H9 (cell line): ENCODE measurements at places on chromosomes 3 and 15. TPM values are rescaled to one million over a fixed set of nuclear protein-coding genes. Genes with fewer than 3 reads are reported as not detected.

SLC35G2 gene
- 5.4 and 6.6 TPM in 2 replicates for total RNA-seq

MYZAP gene
- total RNA-seq = 0.63 and 0.72 TPM in 2 replicates

DNAH12 gene
- not detected in 2 replicates for total RNA-seq

CEP97 gene
- total RNA-seq = 12.4 and 13.9 TPM in 2 replicates

ZNF774 gene
- total RNA-seq = 1.0 and 2.5 TPM in 2 replicates

ITIH1 gene
- not detected in 2 replicates for total RNA-seq

GOLGA8R gene
- 0.20 and 0.26 TPM in 2 replicates for total RNA-seq

CELF6 gene
- total RNA-seq = 0.13 and 0.18 TPM in 2 replicates

ZNF501 gene
- total RNA-seq = 4.9 and 6.5 TPM in 2 replicates

TLR9 gene
- not detected in 2 replicates for total RNA-seq

SLC33A1 gene
- total RNA-seq = 14.7 and 15.0 TPM in 2 replicates

CCR3 gene
- total RNA-seq = not detected in 2 replicates

TMC3 gene
- total RNA-seq = not detected in 2 replicates

TGM5 gene
- not detected in 2 replicates for total RNA-seq

SLC25A36 gene
- total RNA-seq = 70.0 and 77.5 TPM in 2 replicates

TUSC7 gene
- total RNA-seq = not detected in 2 replicates

STARD9 gene
- total RNA-seq = 5.1 and 6.9 TPM in 2 replicates

C3orf49 gene
- not detected in 2 replicates for total RNA-seq

BRPF1 gene
- 38.4 and 38.6 TPM in 2 replicates for total RNA-seq

CEP152 gene
- total RNA-seq = 10.9 TPM in 2 replicates

POTEB2 gene
- total RNA-seq = not detected in 2 replicates

HRH1 gene
- 0.31 and 0.74 TPM in 2 replicates for total RNA-seq

KCNAB1 gene
- 3.7 and 5.2 TPM in 2 replicates for total RNA-seq

TMEM115 gene
- total RNA-seq = 32.3 and 34.0 TPM in 2 replicates

WWTR1 gene
- total RNA-seq = 24.4 and 24.8 TPM in 2 replicates

MYH15 gene
- total RNA-seq = 0.07 and 0.13 TPM in 2 replicates

ACKR2 gene
- total RNA-seq = 0.13 TPM in 1 of 2 replicates, not detected in the other
